MM.1S (cell line): ENCODE measurements at places on chromosomes 3 and 15.

DNA sequence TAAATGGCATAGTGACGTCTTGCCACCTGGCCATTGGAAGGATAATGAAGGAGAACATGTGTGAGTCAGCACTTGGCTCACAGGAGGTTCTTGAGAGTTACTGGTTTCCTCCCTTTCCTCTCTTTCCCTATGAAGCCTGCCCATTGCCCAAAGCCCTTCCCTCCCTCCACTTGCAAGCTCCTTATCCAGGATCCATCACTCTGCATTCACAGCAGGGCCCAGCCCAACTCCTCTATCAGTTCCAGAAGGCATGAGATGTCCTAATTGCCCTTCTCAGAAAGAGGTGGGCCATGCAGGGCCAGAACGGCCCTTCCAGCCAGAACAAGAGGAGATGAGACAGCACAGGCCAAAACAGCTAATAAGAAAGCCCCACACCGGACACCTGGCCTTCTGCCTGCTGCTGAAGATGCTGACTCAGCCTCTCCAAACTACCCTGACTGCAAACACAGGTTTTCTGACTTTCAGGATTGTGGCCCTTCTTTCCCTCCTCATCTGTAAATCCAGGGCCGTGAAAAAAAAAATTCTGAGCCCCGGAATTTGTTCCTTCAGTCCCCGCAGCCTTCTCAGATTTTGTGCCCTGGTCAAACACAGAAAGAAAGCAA is 29.7 kb downstream of the HAPLN3 start:
- no peaks in the 10 kb centered on the region for H3K36me3 ChIP-seq
- no peak overlapping the region for H3K4me3 ChIP-seq
- peak; percentile 73 for DNase-seq

- peak; percentile 48 for DNase-seq
- H3K27ac ChIP-seq = peak overlapping the region; percentile 90; the same call in 1 of the 2 replicates
- peaks cover 94% of the 10 kb centered on the region for H3K4me1 ChIP-seq
- no peaks in the 10 kb centered on the region for H3K36me3 ChIP-seq
- H3K4me3 ChIP-seq = no peak overlapping the region; the same call in 1 of the 2 replicates
Observed at GRCh38 chr3:30644615-30645014, 38.2 kb downstream of the TGFBR2 start.

DNA sequence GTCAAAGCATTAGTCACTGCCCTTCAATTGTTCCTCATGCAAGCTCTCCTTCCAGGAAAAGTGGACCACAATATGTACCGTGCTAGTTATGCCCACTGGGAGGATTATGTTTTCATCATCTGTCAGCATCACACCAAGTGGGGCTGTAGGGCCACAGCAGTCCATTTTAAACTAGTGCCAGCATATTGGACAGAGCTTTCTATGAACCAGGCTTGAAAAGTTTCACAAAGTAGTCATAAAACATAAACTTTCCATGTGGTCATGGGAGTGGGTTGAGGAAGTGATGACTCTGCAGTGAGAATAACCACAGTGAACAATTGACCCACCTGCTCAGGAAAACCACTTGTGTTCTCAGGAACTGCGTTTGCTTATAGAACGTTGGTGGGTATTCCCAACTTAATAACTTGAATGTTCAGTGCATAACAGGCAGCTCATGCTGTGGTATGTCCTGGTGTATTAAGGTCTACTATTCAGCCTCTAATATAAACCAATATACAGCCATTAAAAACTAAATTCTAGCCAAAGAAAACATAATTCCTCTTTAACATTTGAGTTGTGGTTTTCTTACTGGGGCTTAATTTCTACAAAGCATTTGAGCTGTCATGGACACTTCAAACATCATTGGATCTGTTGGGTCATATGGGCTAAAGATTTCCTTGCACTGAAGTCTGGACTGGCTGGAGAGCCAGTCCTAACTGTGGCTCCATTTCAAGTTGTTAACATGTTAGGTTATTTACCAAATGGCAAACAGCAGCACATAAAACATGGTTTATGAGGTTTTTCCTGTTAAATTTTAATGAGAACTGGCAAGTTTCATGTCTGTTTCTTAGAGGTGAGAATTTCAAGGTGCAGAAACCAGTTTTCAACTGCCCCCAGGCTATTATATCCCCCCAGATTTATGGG is 274.1 kb downstream of the OTOL1 start:
- peak; percentile 100 for DNase-seq
- H3K4me1 ChIP-seq = peaks cover 52% of the 10 kb centered on the region
- peak overlapping the region; percentile 27; the same call in 1 of the 2 replicates for H3K4me3 ChIP-seq
- no peaks in the 10 kb centered on the region for H3K36me3 ChIP-seq
- H3K27ac ChIP-seq = peak overlapping the region; percentile 93

- no peaks in the 10 kb centered on the region for H3K36me3 ChIP-seq
- no peak overlapping the region for H3K4me3 ChIP-seq
- no peaks in the 10 kb centered on the region for H3K4me1 ChIP-seq
- H3K27me3 ChIP-seq = no peaks in the 10 kb centered on the region
- DNase-seq = no peak
- H3K27ac ChIP-seq = no peak overlapping the region
Observed at GRCh38 chr3:40690749-40691451, 166.1 kb downstream of the ZNF621 start.

GRCh38 chr15:97940993-97941392 is 19.5 kb upstream of the ARRDC4 start:
- no peak overlapping the region for H3K27ac ChIP-seq
- H3K4me1 ChIP-seq = no peaks in the 10 kb centered on the region
- no peaks in the 10 kb centered on the region for H3K36me3 ChIP-seq
- H3K4me3 ChIP-seq = no peak overlapping the region

DNA sequence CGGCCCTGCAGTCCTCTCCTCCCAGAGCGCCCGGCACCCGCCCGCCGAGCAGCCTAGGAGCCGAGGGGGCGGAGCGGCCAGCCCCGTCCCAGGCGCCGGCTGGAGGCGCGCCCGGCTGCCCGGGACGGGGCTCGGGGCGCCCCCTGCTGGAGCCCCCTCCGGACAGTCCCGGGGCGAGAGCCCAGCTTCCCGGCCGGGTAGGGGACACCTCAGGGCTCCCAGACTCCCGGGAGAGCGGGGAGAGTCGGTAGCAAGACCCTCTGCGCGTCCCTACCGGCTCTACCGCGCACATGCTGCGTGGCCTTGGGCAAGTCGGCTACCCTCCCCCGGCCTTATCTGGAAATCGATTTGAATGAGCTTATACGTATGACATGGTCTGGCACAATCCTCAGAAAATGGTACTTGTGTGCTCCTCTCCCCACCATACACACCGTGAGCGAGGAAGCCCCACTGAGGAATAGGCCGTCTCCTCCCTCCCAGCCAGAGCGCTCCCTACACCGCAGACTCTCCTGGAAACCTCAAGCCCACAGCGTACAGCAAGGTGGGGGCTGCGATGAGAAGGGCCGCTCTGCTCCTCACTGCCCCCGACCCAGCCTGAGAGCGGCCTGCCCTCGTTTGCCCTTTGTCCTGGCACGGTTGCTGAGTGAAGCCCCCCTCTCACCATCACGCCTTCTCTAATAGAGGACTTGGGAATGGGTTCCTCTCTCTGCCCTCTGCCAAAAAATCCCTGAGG is at the start of gene DAPK2:
Gene DAPK2 (minus strand): TSS at position 65 of the 733 bp plus-strand sequence. CDS start 6,224 bp downstream, outside the sequence.
- H3K4me1 ChIP-seq = no peaks in the 10 kb centered on the region
- H3K27me3 ChIP-seq = no peaks in the 10 kb centered on the region
- H3K36me3 ChIP-seq = no peaks in the 10 kb centered on the region
- no peak within 1 kb of the TSS for H3K27ac ChIP-seq

DNA sequence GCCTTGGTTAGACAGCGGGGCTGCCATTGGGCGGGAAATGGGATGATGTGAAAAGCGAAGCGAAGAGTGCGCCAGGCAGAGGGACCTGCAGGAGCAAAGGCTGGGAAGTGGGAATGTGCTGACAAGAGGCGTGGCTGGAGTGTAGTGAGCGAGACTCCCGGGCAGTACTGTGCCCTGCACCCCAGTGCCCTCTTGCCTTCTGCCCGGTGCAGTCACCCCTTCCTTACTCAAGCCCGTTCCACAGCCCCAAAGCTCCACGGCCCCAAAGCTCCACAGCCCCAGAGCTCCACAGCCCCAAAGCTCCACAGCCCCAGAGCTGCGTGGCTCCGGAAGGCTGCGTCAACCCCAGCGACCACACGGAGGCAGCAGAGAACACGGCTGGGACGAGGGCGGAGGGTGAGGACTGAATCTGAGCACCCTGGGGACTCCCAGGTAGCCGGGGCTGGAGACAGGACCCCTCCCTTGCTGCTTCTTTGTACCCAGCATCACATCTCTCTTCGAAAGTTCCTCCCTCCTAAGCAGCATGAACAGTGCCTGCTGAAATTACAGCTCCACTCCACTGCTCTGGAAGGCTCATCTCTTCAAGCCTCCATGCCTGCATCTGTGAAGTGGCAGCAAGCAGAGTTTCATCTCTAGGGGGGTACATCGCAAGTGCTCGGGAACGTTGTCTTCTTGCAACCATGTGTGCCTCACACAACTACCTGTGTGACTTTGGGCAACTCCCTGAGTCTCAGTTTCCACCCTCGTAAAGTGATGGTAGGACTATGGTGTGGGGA is 108.9 kb downstream of the FBLN2 start:
- H3K36me3 ChIP-seq = no peaks in the 10 kb centered on the region
- no peaks in the 10 kb centered on the region for H3K4me1 ChIP-seq
- no peak overlapping the region for H3K27ac ChIP-seq
- H3K4me3 ChIP-seq = no peak overlapping the region

DNA sequence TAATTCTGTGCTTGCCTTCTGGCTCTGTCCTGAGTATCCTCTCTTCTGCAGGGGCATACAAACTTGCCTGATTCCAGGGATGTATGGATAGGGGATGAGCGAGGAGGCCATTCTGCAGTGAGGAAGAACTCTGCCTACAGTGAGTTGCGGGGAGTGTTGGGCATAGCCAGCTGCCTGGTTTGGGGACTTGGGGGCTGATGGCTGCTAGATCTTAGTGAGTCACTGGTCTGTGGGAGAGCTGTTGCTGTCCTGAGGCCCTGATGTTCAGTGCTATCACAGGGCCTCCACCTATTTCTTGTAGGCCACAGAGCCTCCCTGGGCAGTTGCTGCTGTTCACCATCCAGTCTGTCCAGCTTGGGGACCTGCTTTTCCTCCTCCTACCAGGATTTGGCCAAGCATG is 20.3 kb downstream of the CDAN1 start:
- no peaks in the 10 kb centered on the region for H3K36me3 ChIP-seq
- no peak overlapping the region for H3K4me3 ChIP-seq

DNA sequence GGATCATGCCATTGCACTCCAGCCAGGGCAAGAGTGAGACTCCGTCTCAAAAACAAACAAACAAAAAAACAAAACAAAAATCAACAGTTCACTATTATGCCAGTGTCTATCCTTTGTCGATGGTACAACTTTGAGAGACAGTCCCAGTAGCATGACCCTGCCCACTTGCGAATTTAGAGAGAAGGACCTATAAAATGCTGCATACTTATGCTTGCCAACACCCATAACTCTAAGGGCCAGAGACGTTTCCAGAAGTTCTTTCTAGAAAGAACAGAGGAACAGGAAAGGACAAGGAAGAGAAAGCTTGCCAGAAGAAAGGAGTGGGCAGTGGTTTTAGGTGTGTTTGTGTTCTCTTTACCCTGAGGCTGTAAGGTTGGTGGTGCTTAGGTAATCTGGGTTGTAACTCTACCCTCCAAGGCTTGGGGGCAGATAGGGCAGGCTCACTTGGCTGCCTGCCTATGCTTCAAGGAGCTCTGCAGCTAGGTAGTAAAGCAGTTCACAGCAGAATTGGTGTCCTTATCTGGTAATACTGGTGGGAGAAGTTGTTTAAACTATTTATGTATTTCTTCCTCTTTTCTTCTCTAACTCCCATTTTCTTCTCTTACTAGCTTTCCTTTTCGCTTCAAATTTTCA is 50.6 kb upstream of the SPPL2A start:
- H3K27ac ChIP-seq = no peak overlapping the region
- no peak overlapping the region for H3K4me3 ChIP-seq

- no peak for DNase-seq
- no peaks in the 10 kb centered on the region for H3K36me3 ChIP-seq
- H3K27me3 ChIP-seq = no peaks in the 10 kb centered on the region
- no peak overlapping the region for H3K27ac ChIP-seq
Observed at GRCh38 chr3:165463531-165463930, 267.3 kb upstream of the SLITRK3 start.

DNA sequence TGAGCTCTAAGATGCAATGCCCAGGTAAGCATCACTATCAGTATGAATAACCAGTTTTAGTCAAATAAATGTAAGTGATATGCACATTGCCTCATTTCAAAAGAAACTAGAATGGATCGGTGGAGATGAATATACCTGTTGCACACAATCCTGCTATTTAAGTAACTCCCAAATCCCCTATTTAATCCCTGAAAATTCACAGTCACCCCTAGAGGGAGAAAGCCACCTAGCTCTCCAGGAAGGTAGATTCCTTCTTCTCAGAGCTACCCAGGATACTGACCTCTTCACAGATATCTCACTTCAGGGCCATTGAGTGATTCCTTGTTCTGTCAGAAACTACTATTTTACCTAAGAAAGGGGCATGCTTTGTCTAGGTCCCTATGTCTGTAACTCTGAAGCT is 11.7 kb downstream of the LSAMP start:
- H3K27ac ChIP-seq = no peak overlapping the region
- no peaks in the 10 kb centered on the region for H3K36me3 ChIP-seq
- H3K4me1 ChIP-seq = no peaks in the 10 kb centered on the region
- H3K27me3 ChIP-seq = no peaks in the 10 kb centered on the region
- DNase-seq = no peak

DNA sequence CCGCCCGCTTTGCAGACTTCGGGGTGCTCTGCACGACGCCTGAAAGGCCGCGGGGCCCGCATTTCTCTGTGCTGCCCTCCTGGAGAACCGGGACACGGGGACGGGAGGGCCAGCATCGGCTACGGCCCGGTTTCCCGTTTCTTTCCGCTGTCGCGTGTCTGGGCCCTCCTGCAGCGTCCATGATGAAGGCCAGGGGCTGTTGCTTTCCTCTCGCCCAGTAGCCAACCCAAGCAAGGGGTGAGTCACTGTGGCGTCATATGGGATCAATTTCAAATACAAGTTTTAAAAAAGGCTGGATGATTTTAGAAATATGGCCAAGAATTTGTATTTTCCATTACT is 435 bp downstream of the SLC35G2 start:
- peak overlapping the region; percentile 52 for H3K4me3 ChIP-seq
- no peaks in the 10 kb centered on the region for H3K36me3 ChIP-seq
- peaks cover 14% of the 10 kb centered on the region for H3K27me3 ChIP-seq
- no peak overlapping the region for H3K27ac ChIP-seq

- no peak overlapping the region for H3K4me3 ChIP-seq
- H3K4me1 ChIP-seq = peaks cover 14% of the 10 kb centered on the region
- no peaks in the 10 kb centered on the region for H3K36me3 ChIP-seq
- no peaks in the 10 kb centered on the region for H3K27me3 ChIP-seq
- DNase-seq = no peak
Observed at GRCh38 chr15:43954181-43954621, 127.4 kb downstream of the WDR76 start.

DNA sequence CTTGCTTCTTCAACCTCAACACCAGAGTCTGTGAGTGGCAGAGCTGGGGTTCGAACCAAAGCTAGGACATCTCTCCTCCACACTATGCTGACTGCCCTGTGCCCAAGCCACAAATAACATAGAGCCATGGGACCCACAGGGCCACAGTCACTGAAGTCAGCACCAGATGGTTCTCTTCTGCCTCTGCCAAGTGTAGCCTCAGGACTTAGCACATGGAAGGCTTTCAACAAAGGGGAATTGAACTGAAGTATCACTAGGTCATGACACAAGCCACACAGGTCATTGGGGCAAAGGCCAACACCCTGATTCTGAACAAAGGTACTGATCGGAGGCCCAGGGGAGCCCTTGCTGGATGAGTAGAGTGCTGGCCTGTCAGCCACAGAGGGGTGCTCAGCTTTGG is 83.6 kb downstream of the BDH1 start:
- no peaks in the 10 kb centered on the region for H3K27me3 ChIP-seq
- no peaks in the 10 kb centered on the region for H3K36me3 ChIP-seq
- H3K4me1 ChIP-seq = no peaks in the 10 kb centered on the region
- no peak for DNase-seq

GRCh38 chr3:120302361-120302760 is 17.3 kb upstream of the GPR156 start:
- H3K4me3 ChIP-seq = no peak overlapping the region
- no peak for DNase-seq
- H3K4me1 ChIP-seq = no peaks in the 10 kb centered on the region
- no peaks in the 10 kb centered on the region for H3K36me3 ChIP-seq
- no peak overlapping the region for H3K27ac ChIP-seq
